ENCODE measurements at places on chromosomes 3 and 15.

- no peak for DNase-seq
These were observed 570 bp upstream of the NEDD4 start for GRCh38 chr15:55993804-55994560.

DNA sequence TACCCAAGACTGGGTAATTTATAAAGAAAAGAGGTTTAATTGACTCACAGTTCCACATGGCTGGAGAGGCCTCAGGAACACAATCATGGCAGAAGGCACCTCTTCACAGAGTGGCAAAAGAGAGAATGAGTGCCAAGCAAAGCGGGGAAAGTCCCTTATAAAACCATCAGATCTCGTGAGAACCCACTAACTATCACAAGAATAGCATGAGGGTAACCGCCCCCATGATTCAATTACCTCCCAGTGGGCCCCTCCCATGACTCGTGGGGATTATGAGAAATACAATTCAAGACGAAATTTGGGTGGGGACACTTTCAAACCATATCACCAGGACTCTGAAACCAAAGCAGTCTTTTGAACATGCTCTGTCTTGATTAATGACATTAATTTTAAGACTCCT, 7.0 kb downstream of the RTP3 start:
- DNase-seq = no peak

DNA sequence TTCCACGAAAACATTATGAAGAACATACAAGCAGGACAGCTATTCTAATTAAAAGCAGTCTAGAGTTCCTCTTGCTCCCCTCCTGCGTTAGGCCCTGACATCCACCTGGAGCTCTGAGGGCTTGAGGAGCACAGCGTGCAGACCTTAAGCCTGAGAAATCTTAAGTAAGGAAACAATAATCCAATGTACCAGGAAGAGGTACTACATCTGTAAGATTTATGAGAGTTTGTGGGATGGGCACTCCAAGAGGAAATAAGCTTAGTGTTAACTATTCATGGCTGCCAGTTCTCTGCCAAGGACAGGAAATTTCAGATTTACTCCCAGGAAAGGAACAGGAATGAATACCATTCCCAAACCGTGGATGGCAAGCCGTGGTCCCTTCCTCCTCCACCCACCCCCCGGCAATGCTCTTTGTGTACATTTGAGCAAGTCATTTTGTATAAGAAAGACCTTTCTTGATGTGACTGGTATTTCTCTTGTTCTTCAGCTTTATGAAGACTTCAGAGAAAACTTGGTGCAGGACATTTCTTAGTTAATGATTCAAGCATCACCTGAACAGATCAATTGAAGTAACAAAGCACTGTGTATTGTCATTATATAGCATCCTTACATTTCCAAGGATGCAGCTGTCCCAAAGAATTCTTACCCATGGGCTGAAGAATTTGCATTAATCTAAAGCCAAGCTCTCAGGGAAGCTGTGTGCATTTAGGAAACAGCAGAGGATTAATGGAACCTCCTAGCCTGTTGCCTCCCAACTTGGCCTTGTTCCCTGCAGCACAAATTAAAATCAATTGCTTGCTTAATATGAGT, 28.8 kb upstream of the VILL start:
- DNase-seq = no peak

DNA sequence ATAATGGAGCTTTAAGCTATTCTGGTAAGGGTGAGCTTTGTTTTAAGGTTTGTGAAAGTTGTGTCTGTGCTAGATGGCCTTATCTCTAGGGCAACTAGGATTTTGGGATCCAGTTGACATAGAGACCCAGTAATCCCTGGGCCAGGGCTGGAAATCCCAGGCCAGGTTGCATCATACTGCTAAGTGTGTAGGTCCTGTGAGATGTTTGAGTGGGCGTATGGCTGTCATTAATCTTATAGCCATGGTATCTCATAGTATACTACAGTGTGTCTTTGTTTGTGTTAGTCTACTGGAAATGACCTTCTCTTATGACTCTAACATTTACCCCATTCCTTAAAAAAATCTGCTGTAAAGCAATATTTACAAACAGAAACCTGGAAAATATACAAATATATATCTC, 151.4 kb downstream of the CACNA2D3 start:
- no peak for DNase-seq

DNA sequence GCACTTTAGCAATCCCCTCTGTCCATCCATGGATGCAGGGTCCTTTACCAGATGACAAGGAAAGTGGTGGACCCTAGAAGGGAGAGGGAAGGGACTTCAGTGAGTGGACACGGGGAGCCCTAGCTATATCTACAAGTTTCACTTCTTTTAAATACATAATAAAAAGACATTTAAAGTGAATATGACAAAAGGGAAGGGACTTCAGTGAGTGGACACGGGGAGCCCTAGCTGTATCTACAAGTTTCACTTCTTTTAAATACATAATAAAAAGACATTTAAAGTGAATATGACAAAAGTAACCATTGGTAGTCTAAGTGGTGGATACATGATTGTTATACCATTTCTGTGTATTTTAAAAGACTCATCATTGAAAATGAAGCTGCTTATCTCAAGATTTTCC, 81.9 kb upstream of the HES1 start:
- DNase-seq = no peak

DNA sequence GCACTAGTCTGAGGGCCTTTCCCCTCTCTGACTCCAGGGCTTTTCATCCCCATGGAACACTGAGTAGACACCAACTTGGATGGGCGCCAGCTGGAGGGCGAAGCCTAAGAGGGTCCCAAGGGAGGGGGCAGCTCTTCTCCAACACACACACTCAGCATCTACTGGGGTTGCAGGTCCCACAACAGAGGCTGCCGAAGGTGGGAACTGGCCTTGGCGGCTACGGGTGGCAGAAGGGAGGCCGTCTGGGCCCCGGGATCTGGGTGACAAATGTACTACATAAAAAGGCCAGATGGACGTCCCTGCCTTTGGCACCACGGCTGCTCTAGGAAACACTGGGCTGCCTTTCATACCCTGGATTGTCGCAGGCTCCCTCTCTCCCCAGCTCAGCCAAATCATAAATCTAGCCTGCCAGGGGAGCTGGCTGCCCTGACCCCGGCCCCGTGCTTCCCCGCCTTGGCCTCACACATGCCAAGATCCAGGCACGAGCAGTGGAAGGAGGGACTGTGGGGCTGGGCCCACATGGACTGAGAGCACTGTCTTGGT, 31.5 kb downstream of the SEMA5B start:
- DNase-seq = peak; percentile 49

- no peak for DNase-seq
These were observed 97.3 kb downstream of the DAPK2 start for GRCh38 chr15:63948971-63949370.

Data from right forelimb (tissue), 1 donor.